ENCODE measurements at places on chromosomes 13 and 19.

GRCh38 chr19:33246709-33247440 lies 21.2 kb upstream of the SLC7A10 start:
- no peak for DNase-seq

- no peak for DNase-seq
These were observed 18.2 kb upstream of the QTRT1 start for GRCh38 chr19:10683064-10683426.

GRCh38 chr13:59665184-59665583 lies 498.5 kb downstream of the DIAPH3 start:
- DNase-seq = no peak

DNA sequence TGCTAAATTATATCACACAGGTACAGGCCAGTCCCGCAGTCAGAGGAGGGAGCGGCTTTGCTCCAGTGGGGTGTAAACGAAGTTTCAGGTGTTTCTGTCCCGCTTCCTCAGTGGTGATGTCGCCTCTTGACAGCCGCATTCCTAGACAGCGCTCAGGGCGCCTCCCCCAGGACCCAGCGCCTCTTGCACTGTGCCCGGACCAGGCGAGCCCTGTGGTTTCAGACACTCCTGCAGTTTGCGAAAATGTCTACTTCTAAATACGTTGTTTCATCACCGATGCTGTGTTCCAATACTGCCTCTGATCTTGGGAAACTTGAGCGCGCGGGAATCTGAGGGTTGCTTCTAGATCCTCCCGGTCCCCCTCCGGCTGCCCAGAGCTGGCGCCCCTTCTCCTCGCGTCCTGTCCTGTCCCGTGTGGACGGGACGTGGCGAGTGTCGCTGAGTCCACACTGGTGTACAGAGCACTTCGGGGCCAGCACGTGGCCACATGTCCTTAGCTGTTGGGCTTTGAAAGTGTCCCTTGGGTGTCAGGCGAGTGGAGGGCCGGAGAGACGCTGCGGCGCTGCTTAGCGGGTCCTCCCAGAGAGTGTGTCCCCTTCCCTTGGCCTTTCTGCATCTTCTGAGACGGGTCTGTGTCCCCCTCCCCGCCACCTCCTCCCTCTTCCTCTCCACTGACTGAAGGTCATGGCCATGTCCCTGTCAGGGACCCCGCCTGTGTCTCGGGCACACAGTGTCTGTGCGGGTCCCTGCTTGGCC lies 14.6 kb upstream of the RPS15 start:
- DNase-seq = no peak

DNA sequence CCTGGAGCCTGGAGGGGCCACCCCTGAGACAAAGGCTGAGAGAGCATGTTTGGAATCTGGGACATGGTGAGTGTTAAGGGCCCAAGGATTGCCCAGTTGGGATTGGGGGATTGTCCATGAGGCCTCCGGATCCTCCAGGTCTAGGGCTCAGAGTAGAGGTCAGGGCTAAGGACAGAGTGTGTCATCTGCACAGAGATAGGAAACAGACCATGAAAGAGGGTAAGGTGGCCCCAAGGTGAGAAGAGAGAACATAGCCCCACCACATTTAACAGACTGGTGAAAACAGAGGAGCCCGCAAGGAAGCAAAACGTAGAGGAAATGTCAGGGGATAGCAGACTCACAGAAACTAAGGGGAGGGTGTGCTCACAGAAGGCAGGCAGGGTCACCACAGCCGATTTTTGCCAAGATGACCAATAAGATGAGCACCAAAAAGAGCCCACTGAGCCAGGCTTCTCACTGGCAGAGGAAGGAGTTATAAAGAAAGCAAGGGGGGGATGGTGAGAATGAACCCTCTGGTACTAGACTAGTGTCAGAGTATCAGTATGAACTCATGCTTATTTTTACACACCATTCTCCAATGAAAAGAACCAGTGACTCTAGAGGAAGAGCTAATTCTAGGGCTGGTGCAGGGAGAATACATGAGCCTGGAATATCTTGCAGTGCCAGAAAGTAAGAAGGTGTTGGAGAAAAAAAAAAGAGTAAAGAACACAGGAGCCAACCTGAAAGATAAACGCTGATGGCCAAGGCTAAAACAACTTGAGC lies 17.5 kb downstream of the DYRK1B start:
- DNase-seq = no peak

- DNase-seq = no peak
These were observed 140.7 kb upstream of the KLF12 start for GRCh38 chr13:74274916-74275315.

GRCh38 chr13:66765559-66765958 lies 464.6 kb downstream of the PCDH9 start:
- no peak for DNase-seq

GRCh38 chr13:31027136-31027535 lies 94.7 kb downstream of the TEX26 start:
- no peak for DNase-seq

DNA sequence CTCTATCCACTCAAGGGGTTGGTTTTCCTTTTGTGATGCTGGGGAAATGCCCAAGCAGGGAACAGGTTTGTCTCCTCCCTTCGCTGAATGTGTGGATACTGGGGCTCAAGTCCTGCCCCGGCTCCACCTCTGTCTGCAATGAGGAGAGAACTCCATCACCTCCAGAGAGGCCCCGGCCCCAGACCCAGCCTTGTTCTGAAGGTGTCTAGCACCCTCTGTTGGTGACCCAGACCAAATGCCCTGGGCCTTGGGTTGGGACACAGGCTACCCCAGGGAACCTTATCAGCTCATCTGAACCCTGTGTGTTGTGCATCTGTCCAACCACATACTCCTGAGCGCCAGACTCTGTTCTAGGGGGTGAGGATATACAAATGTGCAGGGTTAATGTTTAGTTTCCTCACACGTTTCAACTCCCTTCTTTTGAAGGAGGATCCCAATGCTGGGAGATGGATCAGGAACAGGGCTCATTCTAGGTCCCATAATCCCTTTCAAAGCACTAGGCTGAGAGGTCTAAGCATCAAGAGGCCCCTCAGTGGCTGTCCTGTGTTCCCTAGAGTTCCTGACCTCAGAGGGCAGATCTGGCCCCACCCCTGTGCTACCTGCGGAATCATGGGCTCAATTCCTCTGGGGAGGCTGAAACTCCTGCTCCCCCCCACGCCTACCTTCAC lies 112.5 kb upstream of the SLC7A1 start:
- DNase-seq = peak; percentile 71

DNA sequence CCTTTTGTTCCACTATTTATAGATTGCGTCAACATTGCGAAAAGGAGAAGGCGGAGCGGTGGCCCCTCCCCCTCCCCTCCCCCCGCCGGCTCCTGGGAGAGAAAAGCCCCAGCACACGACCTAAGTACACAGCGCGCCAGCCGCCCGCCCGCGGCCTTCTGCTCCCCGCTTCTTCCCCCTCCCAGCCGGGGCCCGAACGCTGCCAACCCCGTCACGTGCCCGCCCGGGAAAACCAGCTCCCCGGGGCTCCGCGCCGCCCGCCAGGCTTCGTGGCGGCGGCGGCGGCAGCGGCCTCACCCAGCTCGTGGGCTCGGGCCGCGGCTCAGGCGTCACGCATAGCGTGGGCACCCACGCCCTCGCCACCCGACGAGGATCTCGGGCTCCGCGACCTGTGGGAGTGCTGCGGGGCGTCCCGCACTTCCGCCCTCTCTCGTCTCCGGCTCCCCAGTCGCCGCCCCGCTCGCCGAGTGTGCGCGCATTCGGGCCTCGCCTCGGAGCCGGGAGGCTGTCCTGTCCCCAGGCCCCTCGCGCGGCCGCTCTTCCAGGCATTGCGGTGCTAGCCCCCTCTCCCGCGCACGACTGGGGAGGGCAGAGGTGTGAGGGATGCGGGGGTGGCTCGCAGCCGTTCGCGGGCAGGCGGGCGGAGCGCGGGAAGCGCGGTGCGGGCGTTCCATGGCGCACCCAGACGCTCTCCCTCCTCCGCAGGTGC lies 110.5 kb downstream of the KCNRG start:
- peak; percentile 69 for DNase-seq

- peak; percentile 92 for DNase-seq
These were observed 3.9 kb downstream of the SLC1A5 start for GRCh38 chr19:46784262-46785053.

DNA sequence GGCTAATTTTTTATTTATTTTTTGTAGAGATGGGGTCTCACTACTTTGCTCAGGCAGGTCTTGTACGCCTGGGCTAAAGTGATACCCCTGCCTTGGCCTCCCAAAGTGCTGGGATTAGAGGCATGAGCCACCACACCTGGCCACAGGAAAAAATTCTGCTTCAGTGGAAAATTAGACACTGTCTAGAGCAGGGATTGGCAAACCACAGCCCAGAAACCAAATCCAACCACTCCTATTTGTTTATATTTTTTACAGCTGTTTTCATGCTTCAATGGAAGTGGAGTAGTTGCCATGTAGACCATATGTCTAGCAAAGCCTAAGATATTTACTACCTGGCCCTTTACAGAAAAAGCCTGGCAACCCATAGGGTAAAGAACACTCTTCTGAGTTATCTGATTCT lies 123.7 kb upstream of the MRI1 start:
- DNase-seq = no peak

GRCh38 chr19:573519-573825 lies 1.1 kb downstream of the BSG start:
- no peak for DNase-seq

DNA sequence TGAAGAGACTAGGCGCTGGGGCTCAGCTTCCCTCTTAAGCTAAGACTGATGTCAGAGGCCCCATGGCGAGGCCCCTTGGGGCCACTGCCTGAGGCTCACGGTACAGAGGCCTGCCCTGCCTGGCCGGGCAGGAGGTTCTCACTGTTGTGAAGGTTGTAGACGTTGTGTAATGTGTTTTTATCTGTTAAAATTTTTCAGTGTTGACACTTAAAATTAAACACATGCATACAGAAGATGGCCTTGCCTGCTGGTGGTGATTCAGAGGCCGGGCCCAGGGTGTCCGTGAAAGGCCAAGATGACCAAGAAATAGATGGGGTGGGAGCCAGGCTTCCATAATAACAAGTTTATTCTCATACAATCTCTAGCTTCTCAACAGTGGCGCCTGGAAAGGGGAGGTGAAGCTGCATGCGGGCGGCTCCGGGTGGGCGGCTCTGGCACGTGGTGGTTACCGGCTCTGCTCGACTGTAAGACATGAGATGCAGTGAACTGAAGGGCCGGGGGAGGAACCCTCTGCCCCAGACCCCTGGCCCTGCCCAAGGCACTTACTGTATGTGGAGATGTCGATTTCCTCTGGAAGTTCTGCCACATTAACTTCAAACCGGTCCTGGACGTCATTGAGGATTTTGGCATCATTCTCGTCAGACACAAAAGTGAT lies 10.5 kb downstream of the DDX39A start:
- no peak for DNase-seq

- peak; percentile 36 for DNase-seq
These were observed 14.2 kb downstream of the OR7A17 start for GRCh38 chr19:14871619-14872230.

- no peak for DNase-seq
These were observed 69.7 kb upstream of the C1QTNF9B start for GRCh38 chr13:23966691-23967615.
